ENCODE measurements at places on chromosomes 2 and 18. TPM values are rescaled to one million over a fixed set of nuclear protein-coding genes. Genes with fewer than 3 reads are reported as not detected.

- no peak for DNase-seq
Measured at GRCh38 chr2:643334-643733, 33.9 kb downstream of the TMEM18 start.

DNA sequence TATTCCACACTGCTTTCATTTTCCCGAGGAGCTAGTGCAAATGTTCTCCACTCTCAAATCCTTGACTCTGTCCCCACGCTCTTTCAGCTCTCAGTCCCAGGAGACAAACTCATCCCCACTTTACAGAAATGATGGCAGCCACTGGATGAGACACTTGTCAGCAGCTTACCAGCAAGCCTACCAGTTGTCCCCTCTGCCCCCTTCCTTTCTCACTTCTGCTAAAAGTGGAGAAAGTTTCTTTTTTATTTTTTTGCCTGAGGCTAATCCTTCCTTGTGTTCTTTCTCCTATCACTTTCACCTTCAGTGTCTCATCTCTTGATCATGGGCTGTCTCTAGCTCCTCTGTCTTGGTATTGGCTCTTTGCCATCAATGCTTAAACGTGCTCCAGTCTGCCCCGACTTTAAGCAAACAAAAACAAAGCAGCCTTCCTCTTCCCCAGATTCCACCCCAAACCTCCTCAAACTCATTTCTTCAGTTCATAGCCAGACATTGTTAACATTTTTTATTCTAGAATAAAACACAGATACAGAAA is 64.5 kb downstream of the TTC32 start:
- no peak for DNase-seq

GRCh38 chr2:145290986-145291385 is 771.1 kb upstream of the ZEB2 start:
- no peak for DNase-seq

- no peak for DNase-seq
Measured at GRCh38 chr18:62409821-62410220, 84.7 kb downstream of the TNFRSF11A start.

GRCh38 chr2:216956820-216957493 is 97.1 kb upstream of the TNP1 start:
- no peak for DNase-seq

DNA sequence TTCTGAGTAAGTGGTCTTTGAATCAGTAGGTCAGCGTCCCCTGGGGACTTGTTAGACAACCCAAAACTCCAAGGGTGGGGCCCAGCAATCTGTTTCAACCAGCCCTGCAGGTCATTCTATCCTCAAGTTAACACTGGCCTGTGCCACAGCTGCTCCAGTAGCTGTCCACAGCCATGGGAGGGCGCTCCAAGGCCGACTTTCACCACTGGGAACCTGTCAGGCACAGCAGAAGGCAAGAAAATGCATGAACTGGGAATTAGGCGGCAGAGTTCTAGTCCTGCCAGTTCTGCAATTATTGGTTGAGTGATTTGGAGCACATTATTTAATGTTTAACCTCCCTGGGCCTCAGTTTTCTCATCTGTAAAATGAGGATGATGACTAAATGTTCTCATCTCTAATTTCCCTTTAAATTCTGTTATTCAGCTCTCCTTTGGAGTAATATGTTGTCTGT is 17.4 kb upstream of the MRPL33 start:
- peak; percentile 80 for DNase-seq

DNA sequence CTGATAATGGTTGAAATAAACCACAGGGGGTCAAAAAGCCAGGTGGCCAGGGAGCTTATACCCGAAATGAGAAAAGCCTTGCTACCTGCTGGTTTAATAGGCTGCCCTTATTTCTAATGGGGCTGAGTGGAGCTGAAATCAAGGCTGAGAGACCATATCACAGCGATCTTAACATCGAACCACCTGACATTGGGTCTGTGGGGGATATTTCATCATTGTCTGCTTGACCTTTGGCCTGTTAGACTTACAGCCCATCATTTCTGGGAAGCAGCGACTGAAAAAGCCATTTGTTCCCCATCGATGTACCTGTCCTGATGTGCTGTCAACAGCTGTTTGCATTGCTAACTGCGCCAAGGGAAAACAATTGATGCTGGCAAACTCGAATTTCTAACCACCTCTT is 199.7 kb upstream of the SLC14A2 start:
- DNase-seq, result no peak

DNA sequence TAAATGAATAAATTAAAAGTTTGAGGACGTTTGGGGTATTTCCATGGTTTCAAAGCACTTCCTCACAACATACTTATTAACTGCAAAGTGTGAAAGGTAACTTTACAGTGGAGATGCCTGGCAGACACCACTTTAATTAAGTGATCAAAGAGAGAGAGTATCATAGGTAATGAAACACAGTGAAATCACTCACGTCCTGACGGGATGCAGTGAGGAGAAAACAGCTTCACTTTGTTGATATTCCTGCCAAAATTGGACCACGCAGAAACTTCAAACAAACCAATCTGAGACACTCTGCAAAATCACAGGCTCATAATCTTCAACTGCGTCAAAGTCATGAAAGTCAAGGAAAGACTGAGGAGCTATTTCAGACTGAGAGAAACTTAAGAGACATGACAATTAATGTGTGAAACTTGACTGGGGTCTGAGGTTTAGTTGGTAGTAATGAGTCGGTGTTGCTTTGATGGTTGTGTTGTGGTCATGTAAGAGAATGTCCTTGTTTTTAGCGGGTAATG is 66.0 kb upstream of the ITGB6 start:
- DNase-seq, result no peak

DNA sequence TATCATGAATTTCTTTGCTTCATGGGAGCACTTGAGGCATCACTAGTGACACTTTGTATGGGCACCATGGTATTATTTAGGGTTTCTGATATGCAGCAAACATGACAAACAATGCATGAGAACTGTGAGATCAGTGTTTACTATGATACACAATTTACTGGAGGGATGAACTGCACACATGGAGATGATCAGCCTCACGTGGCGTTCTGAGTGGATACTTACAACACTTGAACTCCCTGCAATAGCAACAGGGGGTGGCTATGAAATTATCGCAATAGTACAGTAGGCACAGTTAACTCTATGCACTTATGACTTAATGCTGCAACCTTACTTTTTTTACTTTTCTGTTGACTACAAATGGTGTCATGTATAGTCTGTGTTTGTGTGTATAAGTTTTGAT is 18.5 kb upstream of the UGT1A8 start:
- no peak for DNase-seq

GRCh38 chr2:41966431-41966893 is 81.4 kb upstream of the PKDCC start:
- DNase-seq, result peak; percentile 24

GRCh38 chr18:24398540-24398939 is 916 bp upstream of the OSBPL1A start:
- no peak for DNase-seq

DNA sequence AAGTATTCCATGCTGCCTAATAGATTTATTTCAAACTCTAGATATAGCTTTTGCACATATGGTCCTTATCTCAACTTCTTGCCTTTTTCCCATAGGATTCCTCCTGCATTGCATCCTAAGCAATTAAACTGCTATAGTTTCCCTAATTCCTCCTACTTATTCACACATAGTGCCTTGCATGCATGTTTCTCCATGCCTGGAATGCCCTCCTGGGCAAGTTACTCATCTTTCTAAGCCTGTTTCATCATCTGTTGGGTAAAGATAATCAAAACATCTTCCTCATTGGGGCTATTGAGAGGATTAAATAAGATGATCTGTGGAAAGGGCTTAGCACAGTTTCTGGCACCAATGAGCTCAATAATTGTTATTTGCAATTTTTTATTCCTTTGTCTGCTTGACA is 726.5 kb downstream of the SLC4A3 start:
- no peak for DNase-seq

DNA sequence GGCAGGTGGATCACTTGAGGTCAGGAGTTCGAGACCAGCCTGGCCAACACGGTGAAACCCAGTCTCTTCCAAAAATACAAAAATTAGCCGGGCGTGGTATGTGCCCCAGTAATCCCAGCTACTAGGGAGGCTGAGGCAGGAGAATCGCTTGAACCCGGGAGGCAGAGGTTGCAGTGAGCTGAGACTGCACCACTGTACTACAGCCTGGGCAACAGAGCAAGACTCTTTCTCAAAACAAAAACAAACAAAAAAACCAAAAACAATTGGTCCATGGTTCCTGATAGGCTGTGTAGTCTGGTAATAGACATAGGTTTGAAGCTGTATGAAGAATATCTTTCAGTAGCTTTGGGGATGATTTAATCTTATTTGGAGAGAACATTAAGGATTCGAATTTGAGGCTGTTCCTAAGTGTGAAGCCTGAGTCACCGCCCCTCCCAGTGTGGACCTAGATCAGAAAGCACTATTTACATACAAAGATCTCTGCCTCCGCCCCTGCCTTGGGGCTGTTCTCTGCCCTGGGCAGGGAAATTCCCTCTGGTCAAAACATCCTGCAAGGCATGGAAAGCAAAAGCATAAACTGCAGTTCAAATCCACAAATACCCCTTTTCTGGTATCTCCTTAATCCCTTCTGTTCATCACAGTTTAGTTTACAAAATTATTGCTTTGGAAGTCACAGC is 52.8 kb upstream of the PMAIP1 start:
- no peak for DNase-seq

DNA sequence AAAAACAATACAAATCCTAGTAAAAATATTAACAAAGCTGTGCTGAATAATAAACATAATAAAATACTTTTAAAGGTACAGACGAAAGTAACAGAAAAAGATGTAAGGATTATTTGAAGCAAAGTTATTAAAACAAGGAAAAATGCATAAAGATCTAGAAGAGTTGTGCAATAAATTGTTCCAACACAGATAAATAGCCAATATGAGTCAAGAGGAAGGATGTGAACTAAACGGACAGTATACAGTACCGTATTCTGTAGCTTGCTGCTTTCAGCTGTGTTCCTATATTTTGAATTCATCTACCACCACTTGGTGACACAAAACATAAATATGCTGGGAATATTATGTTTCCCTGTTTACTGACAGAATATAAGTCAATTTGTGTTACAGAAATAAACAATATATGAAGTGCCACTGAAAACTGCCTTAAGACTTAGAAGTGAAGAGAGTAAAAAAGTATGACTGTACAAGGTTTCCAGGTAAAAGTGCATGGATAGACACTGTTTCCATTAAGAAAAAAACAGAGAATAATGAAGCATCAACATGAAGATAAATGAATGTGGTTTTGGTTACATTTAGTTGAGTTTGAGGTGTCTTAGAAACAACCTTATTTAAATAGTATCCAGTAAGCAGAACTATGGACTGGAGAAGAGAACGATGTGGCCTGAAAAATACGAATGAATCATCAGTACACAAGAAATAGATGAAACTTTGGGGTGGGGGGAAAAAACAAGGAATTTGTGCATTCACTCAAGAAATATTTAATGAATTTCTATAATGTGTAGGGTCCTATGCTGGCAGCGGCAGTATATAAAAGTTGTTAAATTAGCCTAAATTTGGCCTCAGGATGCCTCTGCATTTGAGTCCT is 13.1 kb downstream of the PPP3R1 start:
- no peak for DNase-seq

- no peak for DNase-seq
Measured at GRCh38 chr2:68388358-68388757, 23.3 kb downstream of the PLEK start.

DNA sequence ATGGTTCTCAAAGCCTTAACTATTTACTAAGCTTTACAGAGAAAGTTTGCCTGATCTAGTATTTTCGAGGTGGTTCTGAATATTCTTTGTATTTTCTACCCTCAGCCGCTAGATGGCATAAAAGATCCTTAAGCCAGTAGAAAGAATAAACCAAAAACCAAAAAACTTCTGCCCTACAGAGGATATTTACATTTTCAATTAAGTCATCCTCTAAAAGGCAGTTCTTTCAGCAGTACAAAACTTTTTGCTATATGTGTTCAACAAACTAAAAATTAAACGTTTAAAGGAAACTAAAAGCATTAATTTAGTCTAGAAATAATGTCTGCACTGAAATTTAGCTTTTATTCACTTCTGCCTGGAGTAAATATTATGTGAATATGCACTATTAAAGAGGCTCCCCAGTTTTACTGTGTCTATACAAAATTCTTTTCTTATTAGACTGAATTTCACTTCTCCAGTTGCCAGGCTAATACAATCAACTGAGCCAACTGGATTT is 297.5 kb downstream of the PIEZO2 start:
- peak; percentile 41 for DNase-seq

DNA sequence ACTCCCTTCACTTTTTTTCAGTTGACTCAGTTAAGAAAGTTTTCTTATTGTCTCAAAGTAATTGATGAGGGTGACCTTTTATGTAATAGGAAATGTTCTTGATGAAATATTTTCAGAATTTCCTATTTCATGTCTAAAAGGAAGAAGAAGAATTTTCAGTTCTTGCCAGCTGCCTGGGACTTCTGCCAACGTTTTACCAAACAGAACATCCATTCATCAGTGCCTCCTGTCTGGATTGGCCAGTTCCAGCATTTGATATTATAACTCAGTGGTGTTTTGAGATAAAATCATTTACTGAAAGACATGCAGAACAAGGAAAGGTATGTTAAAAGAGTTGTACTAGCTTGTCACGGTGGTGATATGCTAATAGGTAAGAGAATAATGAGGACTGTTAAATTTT is 104.7 kb upstream of the MYO3B start:
- no peak for DNase-seq

GRCh38 chr18:66078925-66079800 is 328.4 kb downstream of the CDH7 start:
- DNase-seq, result no peak

- no peak for DNase-seq
Measured at GRCh38 chr2:224976629-224977525, 65.4 kb downstream of the DOCK10 start.

DNA sequence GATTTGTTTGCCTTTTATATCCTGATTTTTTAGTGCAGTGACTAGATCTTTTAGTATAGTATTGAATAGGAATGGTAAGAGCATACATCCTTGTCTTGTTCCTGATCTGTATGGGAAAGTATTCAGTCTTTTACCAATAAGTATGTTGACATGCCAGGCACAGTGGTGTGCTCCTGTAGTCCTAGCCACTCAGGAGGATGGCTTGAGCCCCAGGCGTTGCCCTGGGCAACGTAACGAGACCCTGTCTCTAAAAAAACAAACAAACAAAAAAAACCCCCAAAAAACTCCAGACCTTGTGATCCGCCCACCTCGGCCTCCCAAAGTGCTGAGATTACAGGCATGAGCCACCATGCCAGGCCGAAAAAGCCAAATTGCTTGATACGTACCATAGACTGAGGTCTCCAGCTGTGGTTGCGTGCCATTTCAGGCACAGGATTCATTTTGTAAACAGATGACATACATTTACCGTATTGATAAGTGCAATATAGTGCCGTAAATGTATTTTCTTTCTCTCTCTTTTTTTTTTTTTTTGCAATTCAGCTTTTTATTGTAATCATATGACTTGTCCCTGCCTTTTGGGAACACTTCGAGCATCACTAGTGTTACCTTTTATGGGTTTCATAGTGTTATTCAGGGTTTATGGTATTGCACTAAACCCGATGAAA is 18.5 kb downstream of the BIRC6 start:
- DNase-seq, result no peak

The CHAC2 gene
- 26.1 TPM for total RNA-seq

The NTSR2 gene
- not detected for total RNA-seq

The FHL2 gene
- 11.6 TPM for total RNA-seq

The RAD51AP2 gene
- not detected for total RNA-seq

The UBE2E3 gene
- 60.7 TPM for total RNA-seq

The KCMF1 gene
- total RNA-seq, result 92.6 TPM

The NRP2 gene
- total RNA-seq, result 7.4 TPM

The THADA gene
- 27.9 TPM for total RNA-seq

All from NCI-H460 (cell line).